ENCODE measurements at places on chromosomes 11 and 22.

- no peak for DNase-seq
Measured at GRCh38 chr11:46018651-46019050, 96.2 kb downstream of the LARGE2 start.

GRCh38 chr11:79212741-79213190 lies 228.1 kb downstream of the TENM4 start:
- DNase-seq = no peak

DNA sequence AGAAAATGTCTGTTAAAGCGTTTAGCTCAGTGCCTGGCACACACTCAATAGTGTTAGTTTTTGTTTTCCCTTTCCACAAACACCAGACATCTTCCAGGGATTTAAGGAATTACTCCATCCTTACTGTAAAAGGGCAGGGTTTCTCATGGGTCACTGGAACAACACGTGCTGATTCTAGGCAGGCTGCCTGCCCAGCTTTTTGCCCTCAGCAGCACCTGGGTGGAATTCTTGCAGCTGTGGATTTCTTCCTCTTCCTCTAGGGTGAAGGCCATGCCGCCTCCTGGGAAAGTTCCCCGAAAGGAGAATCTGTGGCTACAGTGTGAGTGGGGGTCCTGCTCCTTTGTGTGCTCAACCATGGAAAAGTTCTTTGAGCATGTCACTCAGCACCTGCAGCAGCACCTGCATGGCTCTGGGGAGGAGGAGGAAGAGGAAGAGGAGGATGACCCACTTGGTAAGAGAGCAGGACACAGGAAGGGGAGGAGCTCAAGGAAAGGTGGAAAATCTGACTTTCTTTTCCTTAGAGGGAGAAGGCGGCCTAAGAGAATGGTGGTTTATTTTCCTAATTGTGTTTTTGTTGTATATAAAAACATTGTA lies 5.4 kb downstream of the HINFP start:
- no peak for DNase-seq

- no peak for DNase-seq
Measured at GRCh38 chr11:88300888-88301487, 36.5 kb downstream of the CTSC start.
